ENCODE measurements at places on chromosomes 6 and 20.

GRCh38 chr20:47397652-47398301 is 41.3 kb upstream of the ZMYND8 start:
- no peak for DNase-seq

DNA sequence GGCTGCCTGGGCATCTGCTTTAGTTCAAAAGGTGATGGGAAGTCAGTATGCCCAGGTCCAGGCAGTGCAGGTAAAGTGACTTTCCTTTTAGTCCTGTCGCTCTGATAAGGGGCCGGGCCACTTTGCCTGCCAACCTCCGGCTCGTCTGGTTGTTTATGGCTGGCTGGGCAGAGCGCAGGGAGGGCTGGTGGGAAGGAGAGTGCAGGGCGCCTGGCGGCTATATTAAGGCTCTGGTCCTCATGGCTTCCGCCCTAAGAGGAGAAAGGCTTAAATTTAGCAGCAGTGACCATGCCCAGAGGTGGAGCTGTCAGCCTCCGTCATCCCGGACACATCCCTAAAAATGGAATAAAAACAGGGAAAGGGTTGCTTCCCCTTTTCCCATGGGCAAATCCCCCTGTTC is 14.6 kb downstream of the GATA5 start:
- DNase-seq, result peak; percentile 43

DNA sequence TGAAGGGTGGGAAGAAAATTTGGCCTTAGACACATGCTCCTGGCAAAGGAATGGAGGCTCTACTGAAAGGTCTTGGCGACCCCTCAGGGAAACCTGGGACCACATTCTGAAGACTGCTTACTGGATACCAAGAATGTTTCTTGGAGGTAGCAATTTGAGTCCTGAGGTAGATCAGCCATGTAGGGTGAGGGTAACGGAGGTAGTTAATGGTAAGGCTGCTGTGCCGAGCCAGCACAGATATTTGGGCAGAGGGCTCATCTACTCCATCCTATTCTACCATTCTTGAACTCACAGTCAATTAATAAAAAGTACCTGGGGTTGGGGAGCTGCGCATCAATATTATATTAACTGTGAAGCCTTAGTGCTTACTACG is 401 bp upstream of the PHF3 start:
- DNase-seq, result no peak

GRCh38 chr20:32761831-32762753 is at the start of gene DNMT3B:
Gene DNMT3B (plus strand): TSS chr20:32762385. CDS start chr20:32780324, 17,939 bp downstream.
- DNase-seq, result peak; percentile 74

- DNase-seq, result no peak
Observed at GRCh38 chr6:133753756-133754155, 135.2 kb upstream of the TCF21 start.

GRCh38 chr6:157143890-157144798 is 179.2 kb downstream of the TMEM242 start:
- DNase-seq, result no peak

GRCh38 chr6:44512868-44513741 is 125.6 kb downstream of the CDC5L start:
- DNase-seq, result no peak

DNA sequence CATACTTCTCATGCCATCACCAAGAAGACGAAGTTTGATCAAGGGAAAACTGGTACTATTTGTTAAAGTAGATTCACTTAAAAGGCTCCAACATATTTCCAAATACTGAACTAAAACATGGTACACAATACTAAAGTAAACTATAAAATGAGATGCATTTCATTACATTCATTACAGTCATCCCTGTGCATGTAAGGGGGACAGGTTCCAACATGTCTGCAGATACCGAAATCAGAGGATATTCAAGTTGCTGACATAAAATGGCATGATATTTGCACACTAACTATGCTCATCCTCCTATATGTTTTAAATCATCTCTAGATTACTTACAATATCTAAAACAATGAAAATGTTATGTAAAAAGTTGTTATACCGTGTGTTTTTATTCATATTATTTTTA is 893.9 kb upstream of the MANEA start:
- no peak for DNase-seq

- no peak for DNase-seq
Observed at GRCh38 chr6:81929828-81930227, 177.3 kb upstream of the TENT5A start.

GRCh38 chr6:7088076-7088742 is 19.6 kb upstream of the RREB1 start:
- no peak for DNase-seq

GRCh38 chr20:21338291-21338690 is 35.2 kb downstream of the XRN2 start:
- DNase-seq, result no peak

GRCh38 chr6:151082079-151082478 is 157.7 kb upstream of the AKAP12 start:
- no peak for DNase-seq

- no peak for DNase-seq
Observed at GRCh38 chr20:48889140-48889790, 32.2 kb upstream of the ARFGEF2 start.

DNA sequence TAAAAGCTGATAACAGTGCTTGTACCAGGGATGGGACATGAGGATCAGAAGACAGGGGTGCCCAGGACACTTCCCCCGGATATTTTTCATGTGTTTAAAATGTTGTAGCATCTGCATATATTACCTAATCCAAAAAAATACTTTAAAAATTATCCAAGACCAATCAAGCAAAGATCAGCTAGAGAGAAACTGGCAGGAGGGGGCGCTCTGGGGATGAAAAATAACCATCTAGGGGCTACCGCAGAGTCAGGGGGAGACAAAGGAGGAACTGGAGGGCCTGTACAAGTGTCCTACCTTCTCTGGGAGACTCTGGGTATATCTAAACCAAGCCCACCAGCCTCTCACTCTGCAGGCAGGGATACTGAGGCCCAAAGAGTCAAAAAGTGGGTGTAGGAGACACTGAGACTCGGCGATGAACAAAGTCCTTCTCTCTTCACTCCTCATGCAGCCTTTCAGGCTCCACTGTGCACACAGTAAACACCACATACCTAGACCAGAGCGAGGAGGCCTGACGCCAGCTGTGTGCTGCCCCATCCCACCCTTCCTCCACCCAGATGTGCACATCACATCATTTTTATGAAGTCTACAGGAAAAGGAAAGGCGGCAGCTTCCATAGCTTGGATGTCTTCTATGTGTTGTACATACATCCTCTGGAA is 9.8 kb downstream of the RIMS4 start:
- DNase-seq, result no peak

- no peak for DNase-seq
Observed at GRCh38 chr6:33277663-33278391, 904 bp downstream of the B3GALT4 start.

DNA sequence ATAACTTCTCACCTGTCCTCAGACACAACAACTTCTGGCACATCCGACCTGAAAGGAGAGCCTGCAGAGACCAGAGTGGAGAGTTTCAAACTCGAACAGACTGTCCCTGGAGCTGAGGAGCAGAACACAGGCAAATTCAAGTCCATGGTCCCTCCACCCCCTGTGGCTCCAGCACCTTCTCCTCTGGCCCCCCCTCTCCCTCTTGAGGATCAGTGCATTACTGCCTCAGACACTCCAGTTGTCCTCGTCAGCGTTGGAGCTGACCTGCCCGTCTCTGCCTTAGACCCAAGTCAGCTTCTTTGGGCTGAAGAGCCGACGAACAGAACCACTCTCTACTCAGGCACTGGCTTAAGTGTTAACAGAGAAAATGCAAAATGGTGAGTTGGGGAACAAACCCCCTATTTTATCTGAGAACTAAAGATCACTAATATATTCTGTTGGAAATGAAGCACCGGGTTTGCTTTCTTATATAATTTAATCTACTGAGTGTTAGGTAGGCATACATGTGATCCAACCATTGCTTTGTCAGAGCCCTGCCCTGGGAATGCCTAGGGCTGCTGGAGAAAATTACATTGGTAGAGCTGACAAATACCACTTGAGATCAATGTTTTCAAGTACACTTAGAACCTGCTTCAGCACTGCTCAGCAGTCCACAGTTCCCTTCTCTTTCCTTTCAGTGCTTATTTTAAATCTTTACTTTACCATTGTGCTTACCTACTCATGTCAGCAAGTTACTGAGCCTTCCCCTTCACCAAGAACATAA is 77.5 kb upstream of the LTV1 start:
- DNase-seq, result no peak

GRCh38 chr20:41161886-41162285 is 24.5 kb downstream of the PLCG1 start:
- DNase-seq, result no peak

DNA sequence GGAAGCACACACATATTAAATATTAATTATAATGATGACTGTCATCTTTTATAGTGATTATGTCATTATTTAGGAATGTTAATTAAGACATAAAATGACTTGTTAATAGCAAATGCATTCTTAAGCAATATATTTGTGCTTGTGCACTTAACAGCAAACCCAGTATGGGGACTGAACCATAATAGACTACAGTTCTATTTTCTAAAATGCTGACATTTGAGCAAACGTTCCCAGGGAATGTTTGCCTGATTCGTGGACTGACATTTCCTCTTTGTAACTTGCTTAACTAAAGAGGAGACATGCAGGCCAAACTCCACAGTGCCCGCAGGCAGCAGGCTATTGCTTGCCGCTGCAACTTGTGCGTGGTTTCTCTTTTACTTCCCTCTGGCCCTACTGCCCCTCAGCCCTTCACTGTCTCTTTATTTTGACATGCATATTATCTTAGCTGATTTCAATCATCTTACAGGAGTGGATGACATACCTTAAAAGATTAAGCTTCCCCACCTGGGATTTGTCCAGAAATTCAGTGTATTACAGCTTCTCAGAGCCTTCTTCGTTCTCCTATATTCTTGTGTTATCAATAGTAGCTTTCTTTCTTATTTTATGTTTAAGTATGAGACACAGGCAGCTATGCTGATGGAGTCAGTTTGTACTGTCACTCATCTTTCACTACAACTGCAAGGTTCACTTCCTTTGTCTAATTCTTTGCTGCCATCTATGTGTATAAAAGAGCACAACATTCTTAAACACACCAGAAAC is 141.5 kb downstream of the GMDS start:
- DNase-seq, result peak; percentile 65

GRCh38 chr6:108222504-108222903 is 38.3 kb downstream of the SNX3 start:
- DNase-seq, result no peak

DNA sequence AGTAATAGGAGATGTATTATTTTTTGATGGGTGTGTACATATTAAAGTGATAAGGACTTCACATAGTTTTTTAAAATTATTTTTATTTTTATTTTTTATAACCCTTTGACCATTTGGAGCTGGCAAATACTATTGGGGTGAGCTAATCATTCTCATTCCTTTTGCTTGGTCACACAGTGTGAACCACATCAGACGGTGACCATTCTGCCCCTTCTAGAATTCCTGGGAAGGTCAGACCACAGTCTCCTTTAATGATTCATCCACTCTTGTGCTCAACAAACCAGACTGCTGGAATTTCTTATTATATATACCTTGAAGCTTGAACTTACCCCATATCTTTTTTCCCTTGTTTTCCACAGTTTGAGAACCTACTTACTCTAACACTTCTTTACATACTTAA is 23.9 kb upstream of the PRL start:
- peak; percentile 10 for DNase-seq
